T-helper 2 cell (primary cell): ENCODE measurements at places on chromosomes 11 and 22.

DNA sequence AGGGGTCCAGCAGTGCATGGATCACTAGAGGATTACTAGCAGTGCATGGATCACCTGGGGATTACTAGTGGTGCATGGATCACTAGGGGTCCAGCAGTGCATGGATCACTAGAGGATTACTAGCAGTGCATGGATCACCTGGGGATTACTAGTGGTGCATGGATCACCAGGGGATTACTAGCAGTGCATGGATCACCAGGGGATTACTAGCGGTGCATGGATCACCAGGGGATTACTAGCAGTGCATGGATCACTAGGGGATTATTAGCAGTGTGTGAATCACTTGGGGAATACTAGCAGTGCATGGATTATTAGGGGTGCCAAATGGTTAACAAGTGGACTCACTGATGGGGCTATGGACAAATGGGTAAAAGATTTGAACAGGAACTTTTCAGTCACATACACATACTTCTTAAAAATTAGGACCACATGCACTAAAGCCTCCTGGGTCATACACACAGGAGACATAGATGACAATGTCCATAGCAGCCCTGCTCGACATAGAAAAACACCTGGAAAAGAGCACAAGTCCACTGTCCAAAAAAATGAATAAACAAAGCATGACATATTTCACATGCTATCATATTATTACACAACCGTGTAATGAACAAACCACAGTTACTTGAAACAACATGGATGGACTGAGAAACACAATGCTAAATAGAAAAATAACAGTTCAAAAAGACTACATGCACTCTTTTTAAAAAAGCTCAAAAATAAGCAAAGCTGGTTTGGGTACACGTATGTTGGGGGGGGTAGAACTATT is 109.8 kb downstream of the CD44 start:
- no peak for DNase-seq

DNA sequence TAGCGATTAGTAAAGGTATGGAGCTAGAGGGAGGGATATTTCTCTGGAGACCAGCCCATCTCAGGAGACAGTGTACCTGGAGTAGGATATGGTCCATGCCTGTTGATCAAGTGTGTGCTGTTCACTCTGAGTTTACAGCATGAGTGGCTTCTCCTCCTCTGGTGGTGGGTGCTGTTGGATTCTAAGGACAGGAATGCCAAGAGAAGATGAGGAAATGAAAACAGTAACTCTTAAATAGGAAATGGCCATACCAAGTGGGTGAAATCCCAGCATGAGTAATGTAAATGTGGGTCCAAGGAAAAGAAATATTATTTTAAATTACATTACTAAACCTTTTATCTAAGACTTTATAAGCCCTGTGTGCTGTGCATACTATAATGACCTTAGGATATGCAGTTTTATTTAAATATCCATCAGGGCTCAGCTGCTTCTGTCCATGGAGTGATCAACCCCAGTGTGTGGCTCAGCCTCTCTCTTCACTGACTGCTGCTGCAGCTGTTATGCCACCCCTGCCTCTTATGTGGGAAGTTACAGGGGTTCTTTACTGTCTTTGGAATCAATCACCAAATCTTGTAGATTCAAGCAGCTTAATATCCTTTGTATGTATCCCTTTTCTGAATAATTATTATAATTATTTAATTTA is 54.3 kb downstream of the FAT3 start:
- DNase-seq: no peak

DNA sequence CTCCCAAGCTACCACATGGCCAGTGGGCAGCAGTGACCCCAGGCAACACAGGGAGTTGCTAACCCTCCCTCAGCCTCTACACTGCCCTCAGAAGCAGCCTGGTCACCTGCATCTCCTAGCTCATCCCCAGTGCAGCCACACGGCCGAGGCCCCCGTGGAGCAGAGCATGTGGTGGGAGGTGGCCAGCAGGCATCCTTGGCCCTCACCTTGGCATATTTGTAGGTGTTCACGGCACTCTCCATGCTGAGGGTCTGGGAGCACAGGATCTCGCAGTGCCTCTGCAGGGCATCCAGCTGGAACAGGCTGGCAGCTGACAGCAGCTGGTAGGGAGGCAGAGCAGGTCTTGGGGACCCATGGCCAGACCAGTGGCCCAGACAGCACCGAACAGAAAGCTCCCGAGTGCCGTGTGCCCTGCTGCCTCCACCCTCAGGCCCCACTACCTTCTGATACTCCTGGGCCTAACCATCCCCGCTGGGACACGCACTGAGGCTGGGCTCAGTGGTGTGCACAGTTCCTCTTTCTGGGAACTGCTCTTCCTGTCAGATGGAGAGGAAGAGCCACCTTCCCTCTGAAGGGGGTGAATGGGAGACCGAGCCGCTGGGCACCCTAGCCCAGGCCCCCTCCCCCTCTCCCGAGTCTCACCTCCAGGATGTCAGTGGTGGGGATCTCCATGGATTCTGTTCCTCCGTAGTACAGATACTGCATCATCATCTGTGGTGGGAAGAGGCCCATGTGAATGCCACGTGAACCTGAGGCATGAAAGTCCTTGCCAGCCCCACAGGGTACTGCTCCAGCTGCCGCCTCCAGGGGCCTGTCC is 48.8 kb downstream of the NAT10 start:
- DNase-seq: no peak

DNA sequence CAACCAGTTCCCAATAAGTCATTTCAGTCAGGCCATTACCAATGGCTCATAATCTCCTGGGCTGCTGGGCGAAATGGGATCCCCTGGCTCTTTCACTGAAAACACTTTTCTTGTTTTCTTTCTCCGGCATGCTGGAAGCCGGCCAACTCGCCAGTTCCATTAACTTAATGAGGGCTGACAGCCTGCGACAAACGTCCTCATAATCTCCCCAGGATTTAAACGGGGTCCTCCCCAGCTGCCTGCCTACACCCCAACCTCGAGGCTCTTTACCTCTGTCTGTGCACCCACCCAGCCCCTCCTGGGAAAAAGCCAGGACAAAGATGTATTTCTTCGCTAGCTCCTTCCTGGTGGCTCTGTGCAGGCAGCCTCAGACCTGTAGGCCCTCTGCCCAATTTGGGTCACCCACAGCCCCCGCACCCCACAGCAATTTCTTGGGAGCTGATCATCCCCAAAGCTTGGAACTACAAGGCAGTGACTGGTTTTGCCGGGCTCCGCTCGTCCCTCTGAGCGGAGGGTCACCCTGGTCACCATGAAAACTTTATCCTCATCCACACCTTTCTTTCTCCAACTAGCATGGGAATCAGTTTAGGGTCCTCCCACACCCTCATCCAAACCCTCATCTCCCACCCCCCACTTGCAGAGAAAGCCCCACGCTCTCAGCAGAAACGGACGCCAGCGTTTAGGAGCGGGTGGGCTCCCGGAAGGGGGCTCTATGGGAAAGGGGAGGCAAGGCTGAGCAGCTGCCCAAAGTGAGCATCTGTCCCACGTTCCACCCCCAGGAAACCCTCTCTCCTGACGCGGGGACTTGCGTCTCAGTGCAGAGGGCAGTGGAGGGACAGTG is 51.1 kb upstream of the KCNQ1OT1 start:
- DNase-seq: no peak

- no peak for DNase-seq
Observed at GRCh38 chr22:25567251-25567675, 2.8 kb downstream of the GRK3 start.

DNA sequence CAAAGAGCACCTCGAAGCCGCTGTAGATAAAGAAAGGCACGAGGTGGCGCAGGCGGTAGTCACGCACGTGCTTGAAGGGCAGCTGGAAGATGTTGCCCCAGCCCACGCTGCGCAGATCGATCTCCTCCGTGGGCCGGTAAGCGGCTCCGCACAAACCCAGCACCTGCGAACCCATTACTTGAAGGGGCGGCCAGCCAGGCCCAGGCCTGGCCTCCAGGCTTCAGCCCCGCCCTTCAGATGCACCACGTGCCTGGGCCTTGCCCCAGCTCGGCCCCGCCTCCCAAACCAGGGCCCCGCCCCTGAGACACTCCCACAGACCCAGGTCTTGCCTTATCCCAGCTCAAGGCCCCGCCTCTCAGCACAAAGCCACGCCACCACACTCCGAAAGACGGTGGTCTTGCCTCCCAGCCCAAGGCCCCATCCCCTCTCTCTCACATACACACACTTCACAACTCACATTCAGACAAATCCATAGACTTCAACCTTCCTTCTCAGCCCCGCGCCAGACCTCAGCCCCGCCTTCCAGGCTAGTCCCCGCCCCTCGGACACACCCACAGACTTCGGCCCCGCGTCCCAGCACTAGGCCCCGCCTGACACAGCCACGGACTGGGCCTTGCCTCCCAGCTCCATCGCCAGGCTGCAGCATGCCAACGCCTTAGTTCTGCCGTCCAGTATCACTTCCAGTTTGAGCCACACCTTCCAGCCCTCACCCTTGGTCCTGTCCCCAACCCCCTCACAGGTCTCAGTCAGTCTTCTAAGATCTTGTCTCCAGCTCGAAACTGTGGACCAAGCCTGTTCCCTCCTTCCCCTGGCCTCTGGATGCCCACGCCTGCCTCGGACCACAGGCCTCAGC is 7.0 kb downstream of the UNC93B1 start:
- peak; percentile 35 for DNase-seq

- no peak for DNase-seq
Observed at GRCh38 chr11:101661559-101661958, 77.8 kb upstream of the TRPC6 start.
